ENCODE measurements at places on chromosomes 5 and 9.

DNA sequence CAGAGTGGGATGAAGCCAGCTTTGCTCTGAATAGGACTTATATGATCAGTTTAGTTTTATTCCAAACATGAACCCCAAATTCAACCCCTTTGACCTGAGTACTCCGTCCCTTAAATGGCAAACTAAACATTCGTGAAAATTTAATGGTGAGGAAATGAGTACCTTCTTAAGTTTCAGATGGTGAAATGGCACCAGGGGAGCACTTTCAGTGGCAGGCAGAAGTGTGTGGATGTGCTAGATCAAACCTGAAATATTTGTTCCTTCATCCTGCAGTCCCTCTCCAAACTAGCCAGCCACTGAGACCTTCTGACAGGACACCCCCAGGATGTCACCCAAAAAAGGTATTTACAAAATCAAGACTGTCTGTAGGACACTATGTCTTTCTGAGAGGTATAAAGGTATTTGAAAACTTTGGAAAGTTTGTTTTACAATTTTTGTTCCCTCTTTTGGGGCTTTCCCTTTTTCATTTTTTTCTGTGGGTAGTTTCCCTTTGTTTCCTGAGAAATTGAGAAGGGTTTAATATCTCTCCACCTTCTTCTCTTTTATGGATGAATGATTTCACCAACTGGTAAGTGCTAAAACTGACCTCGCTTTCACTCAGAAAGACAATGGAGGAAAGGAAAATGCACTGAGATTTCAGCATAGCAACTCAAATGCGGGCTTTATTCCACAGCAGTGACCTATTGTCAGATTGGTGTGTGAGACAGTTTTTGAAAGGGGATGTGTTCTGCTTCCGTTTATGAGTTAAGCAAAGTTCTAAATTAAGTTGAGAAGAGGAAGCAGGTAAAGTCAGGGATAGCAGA lies 127.1 kb downstream of the TMC1 start:
- no peak for DNase-seq

GRCh38 chr9:132698989-132699388 lies 28.7 kb downstream of the GTF3C4 start:
- DNase-seq = no peak

- DNase-seq = no peak
These were observed 96.8 kb downstream of the TRIO start for GRCh38 chr5:14239951-14240350.

DNA sequence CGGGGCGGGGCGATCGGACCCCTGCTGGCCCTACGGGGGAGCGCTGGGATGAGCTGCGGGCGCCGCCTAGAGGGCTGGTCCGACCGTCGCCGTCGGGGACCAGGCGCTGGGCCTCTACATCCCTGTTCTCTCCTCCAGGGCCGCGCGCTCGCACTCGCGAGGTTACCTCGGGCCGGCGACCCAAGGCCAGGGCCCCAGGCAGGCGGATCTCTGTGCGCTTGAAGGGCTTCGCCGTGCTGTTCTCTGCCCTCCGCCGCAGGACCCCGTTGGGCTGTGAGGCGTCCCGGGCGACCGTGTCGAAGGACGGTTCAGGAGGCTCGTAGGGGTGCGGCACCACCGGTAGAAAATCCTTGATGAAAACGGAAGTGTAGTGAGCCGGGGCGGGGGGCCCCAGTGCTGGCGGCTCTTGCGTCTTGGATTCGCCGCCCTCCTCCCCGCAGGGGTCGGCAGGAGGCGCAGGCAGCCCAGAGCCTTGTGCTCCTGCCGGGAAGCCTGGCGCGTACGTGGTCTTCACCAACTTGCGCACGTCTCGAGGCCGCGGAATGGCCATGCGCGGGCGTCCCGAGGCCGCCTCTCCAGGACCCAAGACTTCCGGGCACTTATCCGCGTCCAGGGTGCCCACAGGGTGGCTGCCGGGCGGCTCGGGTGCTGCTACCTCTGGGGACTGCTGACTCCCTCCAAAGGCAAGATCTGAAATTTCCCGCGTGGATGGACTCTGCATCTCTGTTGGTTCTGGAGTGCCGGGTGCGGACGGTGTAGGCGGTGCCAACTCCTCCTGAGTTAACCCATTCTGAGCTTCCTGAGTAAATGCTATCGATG lies 2.0 kb downstream of the PROB1 start:
- DNase-seq = peak; percentile 47

DNA sequence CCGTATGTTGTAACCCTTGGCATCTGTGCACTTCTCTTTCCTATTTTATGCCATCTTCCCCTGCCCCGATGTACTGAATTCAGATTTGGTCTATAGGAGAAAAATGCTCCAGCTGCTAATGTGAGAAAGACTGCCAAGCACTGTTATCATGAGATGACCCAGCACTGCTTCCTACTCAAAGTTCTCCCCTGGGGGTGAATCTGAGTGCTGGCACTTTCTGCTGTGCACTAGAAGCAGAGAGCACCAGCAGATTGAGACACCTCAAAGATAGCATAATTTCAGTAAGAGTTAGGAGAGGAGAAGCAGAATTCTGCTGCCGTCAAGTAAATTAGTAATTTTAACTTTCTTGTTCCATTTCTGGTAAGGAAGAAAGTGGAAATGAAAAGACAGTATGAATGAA lies 92.8 kb upstream of the ACOT12 start:
- DNase-seq = no peak

GRCh38 chr5:132134384-132134783 lies 60.8 kb downstream of the CSF2 start:
- DNase-seq = no peak

DNA sequence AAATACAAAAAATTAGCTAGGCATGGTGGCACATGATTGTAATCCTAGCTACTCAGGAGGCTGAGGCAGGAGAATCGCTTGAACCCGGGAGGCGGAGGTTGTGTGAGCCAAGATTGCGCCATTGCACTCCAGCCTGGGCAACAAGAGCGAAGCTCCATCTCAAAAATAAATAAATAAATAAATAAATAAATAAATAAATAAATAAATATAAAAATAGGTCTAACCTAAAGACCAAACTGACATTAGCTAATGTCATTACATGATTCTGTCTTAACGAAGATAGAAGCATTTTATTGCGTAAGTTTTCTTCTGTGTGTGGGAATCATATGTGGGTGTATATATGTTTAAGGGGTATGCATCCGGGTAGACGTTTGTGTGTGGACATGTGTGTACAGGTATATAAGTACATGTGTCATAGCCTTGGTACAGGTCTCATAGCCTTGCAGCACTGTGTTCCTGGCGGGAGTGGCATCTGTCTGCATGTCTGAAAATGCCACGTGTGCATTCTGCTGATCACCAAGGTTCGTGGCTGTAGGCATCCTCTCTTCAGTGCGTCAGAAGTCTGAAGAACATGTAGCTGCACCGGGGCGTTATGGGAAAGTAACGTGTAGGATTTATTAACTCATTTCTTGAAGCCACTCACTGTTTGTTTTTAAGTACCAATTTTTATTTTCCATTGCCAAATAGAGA lies 298.1 kb downstream of the NR3C1 start:
- no peak for DNase-seq

GRCh38 chr5:177500685-177501522 lies 3.5 kb upstream of the PDLIM7 start:
- peak; percentile 64 for DNase-seq

- no peak for DNase-seq
These were observed 504.5 kb downstream of the NFIB start for GRCh38 chr9:13809401-13809800.

DNA sequence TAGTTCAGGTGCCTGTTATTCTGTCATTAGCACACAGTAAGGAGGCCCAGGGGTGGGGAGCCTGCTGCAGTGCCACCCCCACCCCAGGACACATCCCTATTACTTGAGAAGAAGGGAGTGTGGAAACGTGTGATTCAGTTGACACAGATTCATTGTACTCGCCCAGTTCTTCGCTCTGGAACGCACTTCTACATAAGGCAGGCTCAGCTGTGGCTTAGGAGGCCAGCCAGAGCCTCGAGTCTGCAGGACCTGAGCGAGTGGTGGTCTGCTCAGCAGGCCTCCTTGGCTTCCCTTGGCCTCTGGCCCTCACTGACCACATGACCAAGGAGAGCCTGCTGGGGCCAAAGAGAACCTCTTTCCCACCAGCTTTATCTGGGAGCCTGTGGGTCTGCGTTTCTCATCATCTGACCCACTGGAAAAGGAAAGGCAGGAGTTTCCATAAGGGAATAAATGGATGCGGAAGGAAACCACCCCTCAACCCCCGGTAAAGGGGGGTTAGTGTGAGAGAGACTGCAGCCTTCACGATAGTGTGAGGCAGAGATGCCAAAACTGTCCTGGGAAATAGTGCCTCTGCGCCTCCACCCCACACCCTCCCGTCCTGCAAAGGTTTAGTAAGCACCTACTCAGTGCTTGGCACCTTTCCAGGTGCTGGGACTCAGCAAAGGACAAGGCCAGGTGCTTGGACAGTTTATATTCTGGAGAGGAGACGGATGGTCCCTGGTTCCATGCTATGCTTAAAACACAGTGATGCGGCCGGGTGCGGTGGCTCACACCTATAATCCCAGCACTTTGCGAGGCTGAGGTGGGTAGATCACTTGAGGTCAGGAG lies 73.7 kb downstream of the PPARGC1B start:
- DNase-seq = no peak

DNA sequence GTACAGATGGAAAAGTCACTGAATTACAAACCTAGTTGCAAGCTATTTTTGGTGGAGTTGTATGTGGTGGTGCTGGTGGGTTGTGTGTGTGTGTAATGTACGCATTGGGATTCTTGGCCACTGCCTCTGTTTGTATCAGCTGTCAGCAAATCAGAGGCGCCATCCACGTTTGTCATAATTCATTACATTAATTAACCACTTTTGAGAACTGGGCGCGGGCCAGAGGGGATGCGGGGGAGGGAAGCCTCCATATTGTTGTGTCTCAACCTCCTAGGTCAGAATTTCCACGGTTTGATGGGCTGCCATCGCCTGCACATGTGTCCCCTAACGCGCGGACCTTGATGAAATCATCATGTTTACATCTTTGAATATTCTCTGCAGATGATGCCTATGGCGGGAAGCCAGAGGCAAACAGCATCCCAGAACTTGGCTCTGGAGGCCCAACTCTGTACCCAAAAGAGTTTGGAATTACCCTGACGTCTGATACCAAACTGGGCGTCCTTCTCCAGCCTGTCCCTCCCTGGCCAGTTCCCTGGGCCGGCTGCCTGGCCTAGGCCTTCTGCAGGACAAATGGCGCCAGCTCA lies 54.9 kb downstream of the FGF18 start:
- DNase-seq = no peak

DNA sequence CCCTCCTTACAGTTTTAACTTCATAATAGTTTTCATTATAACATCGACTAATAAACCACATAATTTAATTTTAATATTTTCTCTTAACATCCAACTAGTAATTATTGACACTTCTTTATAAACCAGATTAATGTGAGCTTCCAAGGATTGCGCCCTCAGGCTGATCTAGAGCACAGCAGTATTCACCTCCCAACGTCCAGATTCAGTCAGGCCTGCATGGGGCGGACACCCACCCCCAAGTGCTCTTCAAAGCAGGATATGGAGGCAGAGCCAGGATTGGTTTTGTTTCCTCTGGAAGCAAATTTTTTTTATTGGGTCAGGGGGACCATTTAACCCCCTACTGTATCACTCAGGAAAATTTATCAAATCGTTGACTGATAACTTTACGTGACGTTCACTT lies 215.4 kb downstream of the TRIO start:
- no peak for DNase-seq

DNA sequence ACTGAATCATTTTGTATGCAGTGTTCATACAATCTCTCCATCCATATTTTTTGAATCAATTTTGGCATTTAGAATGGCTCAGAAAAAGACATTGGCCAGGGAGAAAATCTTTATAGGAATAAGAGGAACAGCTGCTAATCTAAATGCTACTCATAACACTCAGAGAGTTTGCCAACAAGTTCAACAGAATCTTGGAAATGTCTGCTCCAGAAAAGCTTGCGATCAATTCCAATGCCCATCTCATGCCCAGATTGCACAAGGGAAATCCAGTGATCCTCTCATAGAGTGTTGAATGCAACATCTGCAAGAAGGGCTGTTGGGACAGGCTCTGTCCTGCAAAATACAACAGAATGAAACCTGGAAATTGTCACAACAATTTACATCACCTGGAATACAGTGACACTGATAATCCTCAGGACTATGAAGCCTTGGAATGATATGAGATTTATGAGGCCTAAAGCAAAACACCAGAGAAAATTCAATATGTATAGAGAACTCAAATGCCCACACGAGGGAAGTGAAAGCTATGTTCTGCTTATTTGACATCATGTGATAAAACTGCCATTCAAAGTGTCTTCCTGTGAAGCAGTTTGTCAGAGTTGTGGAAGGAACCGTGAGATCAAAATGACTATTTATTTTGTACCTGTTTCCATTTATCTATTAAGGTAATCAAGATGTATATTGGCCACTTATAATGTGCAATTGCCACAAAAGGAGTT lies 190.1 kb downstream of the PARP8 start:
- no peak for DNase-seq

- DNase-seq = no peak
These were observed 13.4 kb downstream of the PWWP2A start for GRCh38 chr5:160105686-160106360.

Data from stimulated activated CD8-positive, alpha-beta memory T cell treated with anti-CD3 and anti-CD28 coated beads, Interleukin-7, amount 100 ng/mL, for 1 hour (primary cell).